IMR-90 (cell line): ENCODE measurements at places on chromosomes 6 and 20. TPM values are rescaled to one million over a fixed set of nuclear protein-coding genes. Genes with fewer than 3 reads are reported as not detected.

BYSL gene
- polyA plus RNA-seq: 35.5 and 36.3 TPM in 2 replicates

HLA-DMA gene
- 8.3 and 8.4 TPM in 2 replicates for polyA plus RNA-seq

SNX21 gene
- 17.9 and 19.2 TPM in 2 replicates for polyA plus RNA-seq

SPACA1 gene
- not detected in 2 replicates for polyA plus RNA-seq

VWA7 gene
- 1.0 and 1.4 TPM in 2 replicates for polyA plus RNA-seq

EGFL8 gene
- 4.7 and 5.7 TPM in 2 replicates for polyA plus RNA-seq

MBOAT1 gene
- 1.4 and 1.6 TPM in 2 replicates for polyA plus RNA-seq

EYS gene
- polyA plus RNA-seq: not detected in 2 replicates

KIFC1 gene
- 40.6 and 41.9 TPM in 2 replicates for polyA plus RNA-seq

GSTA3 gene
- not detected in 2 replicates for polyA plus RNA-seq

LRRN4 gene
- 0.11 and 0.19 TPM in 2 replicates for polyA plus RNA-seq

COL21A1 gene
- 0.05 TPM in 1 of 2 replicates, not detected in the other for polyA plus RNA-seq

THEMIS gene
- not detected in 2 replicates for polyA plus RNA-seq

MRAP2 gene
- 0.03 and 0.04 TPM in 2 replicates for polyA plus RNA-seq

RWDD2A gene
- 3.5 and 4.1 TPM in 2 replicates for polyA plus RNA-seq

COL9A3 gene
- polyA plus RNA-seq: 1.4 TPM in 2 replicates
